ENCODE measurements at places on chromosomes 7 and 10. TPM values are rescaled to one million over a fixed set of nuclear protein-coding genes. Genes with fewer than 3 reads are reported as not detected.
A peak's percentile ranks its signal among the peaks of the same experiment; 100 is the strongest.

GRCh38 chr7:99124751-99125504, 19.0 kb downstream of the SMURF1 start:
- no peak for DNase-seq

IFIT2 gene
- total RNA-seq = 4.3 TPM

- no peak for DNase-seq
These were observed 283.3 kb downstream of the PHTF2 start for GRCh38 chr7:78081888-78082287.

DNA sequence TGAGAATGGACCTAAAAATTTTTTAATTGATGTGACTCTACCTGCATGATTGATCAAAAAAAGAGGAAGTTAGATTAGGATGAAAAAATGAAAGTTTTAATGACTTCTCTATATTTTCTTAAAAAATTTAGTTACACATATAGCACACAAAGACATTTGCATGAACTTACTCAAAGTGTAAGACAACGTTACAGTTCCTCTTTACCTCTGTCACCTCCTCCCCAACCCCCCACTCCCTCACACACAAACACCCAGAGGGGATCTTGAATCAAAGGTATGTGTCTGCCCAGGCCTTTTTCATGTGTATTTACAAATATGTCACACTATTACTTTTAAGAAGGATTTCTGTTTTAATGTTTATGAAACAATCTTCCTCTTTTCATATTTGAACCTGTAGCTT, 20.6 kb upstream of the CDCA7L start:
- DNase-seq = no peak

ARHGAP19 gene
- 5.9 TPM for total RNA-seq

GRCh38 chr10:21926949-21927348, 76.6 kb downstream of the DNAJC1 start:
- no peak for DNase-seq

PNLIPRP1 gene
- total RNA-seq = not detected

MYO3A gene
- not detected for total RNA-seq

DNA sequence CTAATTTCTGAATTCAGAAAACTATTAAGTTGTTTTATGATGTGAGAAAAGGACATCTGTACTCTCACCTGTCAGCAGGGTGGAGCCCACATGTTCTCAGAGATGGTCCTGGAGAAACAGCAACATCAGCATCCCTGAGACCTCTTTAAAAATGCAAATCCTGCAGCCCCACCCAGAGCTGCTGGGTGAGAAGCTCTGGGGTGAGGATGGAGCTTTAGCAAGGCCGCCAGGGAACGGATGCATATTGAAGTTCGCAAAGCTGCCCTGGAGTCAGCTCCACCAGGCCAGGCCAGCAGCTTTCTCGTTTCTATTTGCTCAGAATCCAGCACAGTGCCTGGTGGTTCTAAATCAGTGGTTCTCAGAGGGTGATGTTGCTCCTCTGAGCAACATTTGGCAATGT, 49.1 kb downstream of the PRKCQ start:
- DNase-seq = no peak

DNA sequence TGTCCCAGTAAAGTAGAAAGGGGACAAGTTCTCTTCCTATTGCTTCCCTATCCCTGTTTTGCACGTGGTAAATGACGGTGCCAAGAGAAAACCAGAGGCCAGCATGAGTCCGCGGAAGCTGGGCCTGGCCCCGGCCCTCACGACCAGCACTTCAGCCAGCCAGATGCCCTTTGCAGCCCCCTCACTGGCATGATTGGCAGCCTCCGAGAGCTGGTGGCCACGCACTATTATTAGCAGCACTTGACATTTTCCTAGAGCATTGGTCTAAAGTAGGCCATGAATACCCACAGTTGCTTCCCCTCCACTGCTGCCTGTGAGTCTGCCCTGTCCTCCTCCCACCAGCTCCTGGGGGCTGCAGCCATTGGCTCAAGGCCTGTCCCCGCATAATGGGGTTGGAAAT, 369.1 kb downstream of the PLXNA4 start:
- peak; percentile 53 for DNase-seq

DNA sequence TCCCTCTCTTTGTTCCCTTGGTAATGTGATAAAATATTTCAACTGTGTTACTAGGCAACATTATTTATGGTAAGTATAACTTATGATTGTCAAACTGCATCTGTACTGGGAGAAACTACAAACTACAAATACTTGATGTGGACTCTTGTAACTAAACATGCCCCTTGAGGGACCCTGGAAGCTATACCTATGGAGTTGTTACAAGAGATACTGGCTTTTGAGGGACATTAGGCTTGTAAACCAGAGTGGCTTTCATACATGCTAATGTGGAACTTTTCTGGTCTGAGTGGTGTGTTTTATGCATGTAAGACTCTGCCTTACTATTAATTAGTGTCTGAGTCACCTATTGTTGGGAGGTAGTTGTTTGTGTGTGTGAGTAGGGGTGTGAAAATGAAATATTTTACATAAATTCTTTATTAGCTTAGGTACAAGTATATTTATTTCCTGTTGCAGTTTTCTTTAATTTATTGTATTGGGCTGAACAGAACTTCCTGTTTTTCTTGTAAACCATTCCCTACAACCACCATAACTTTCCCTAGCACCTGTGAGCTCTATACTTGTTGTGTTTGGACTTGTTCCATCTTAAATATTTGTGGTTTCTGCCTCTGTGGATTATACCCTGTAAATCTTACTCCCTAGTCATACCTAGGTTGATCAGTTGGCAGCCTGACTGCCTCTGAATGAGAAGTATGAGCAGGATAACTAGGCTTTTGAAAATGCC, 49.8 kb downstream of the STK31 start:
- DNase-seq = no peak

DNA sequence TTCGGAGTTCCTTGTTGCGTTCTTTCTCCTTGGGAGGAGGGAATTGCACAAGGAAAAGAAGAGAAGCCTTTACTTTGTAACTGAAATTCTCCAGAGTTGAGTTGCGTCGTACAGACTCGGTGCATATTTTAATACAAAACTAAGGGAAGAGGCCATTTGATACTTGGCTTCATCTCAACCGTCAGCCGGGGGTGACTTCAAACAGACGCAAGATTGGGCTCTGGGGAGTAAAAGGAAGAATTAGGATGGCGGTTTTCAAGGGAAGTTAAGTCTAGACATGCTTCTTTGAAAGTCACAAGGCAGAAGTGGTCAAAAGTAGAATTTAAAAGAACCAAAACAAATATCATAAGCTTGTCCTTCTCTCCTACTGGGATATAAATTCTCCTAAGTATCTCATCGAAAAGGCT, 1.6 kb downstream of the PRR15 start:
- DNase-seq = no peak

HTRA1 gene
- 40.9 TPM for total RNA-seq

- no peak for DNase-seq
These were observed 868.1 kb upstream of the AUTS2 start for GRCh38 chr7:68730194-68730593.

DNA sequence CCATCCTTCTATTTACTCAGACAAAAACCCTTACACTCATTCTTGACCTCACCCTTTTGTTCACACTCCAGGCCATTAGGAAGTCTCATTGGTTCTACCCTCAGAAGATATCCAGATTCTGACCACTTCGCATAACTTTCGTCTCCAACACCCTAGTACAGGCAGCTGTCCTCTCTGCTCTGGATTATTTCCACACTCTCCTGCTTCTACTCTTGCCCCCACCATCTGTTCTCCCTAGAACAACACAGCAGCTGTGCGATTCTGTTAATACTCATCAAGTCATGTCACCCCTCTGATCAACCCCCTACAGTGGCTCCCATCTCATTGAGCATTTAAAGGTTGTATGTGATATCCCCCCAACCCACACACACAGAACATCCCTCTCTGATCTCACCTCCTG, 15.5 kb upstream of the TRIL start:
- no peak for DNase-seq

- no peak for DNase-seq
These were observed 31.6 kb downstream of the USP6NL start for GRCh38 chr10:11579885-11580284.

ADARB2 gene
- total RNA-seq = not detected

DNA sequence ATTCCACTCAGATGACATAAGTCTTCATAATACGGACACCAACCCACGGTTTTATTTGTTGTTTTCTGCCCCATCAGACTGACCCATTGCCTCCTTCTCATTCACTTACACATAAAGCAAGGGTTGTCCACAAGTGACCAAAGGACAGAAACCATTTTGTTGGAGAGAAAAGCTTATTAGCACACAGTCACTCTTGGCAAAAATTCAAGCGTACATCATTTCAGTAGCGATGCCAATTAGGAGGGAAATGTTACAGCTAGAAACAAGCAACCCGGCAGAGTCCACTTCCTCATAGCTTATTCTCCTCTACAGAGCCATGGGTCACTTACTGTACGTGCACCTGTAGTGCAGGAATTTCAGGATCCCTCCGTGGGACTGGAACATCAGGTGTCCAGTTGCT, 23.0 kb downstream of the ABLIM1 start:
- no peak for DNase-seq

ZNF425 gene
- total RNA-seq = 0.38 TPM

- DNase-seq = no peak
These were observed 78.8 kb downstream of the PDSS1 start for GRCh38 chr10:26776258-26776657.

DNA sequence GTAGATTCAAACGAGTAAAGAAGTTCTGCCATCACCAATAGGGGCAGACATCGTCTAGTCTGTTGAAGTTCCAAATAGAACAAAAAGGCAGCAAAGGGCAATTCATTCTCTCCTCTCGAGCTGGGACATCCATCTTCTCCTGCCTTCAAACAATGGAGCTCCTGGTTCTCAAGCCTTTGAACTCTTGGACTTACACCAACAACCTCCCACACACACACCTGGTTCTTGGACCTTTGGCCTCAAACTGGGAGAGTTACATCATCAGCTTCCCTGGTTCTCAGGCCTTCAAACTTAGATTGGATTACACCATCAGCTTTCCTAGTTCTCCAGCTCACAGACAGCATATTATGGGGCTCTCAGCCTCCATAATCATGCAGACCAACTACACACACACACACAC, 9.8 kb upstream of the GIMAP5 start:
- no peak for DNase-seq

CPN1 gene
- not detected for total RNA-seq

- no peak for DNase-seq
These were observed 449.7 kb upstream of the KLF6 start for GRCh38 chr10:4234661-4235060.

SOSTDC1 gene
- total RNA-seq = 0.67 TPM

GRCh38 chr7:3302681-3303320, 1.7 kb downstream of the SDK1 start:
- no peak for DNase-seq

DNA sequence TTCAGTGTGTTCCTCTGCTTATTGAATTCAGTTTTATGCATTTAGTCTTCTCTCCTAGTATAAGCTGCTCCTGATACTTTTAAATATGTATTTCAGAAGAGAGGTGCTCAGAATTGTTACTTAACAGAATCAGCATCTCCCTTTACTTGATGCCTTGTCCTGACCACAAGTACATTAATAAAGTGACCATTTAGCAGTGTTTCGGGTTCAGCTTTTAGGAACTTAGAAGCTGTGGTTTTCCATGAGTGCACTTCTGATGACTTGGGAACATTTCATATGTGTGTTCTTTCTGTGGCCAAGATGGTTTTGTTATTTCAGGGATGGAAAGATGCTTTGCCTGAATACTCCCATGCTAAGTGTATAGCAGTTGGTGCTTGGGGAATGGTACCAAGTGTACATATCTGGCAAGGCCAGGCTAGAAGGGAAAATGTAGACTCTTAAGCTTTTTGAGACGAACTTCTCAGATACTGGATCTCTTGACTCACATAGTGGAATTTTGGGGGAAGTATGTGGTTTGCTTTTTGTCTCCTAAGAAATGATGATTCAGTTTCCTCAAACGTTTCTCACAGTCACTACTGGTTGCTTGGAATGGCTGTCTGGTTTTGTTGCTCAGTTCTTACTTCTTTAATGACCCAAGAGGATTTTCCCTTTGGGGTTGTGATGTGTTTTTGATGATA, 17.2 kb downstream of the SGPL1 start:
- DNase-seq = no peak

GRCh38 chr7:104956753-104957450, 57.1 kb upstream of the KMT2E start:
- DNase-seq = no peak

DNA sequence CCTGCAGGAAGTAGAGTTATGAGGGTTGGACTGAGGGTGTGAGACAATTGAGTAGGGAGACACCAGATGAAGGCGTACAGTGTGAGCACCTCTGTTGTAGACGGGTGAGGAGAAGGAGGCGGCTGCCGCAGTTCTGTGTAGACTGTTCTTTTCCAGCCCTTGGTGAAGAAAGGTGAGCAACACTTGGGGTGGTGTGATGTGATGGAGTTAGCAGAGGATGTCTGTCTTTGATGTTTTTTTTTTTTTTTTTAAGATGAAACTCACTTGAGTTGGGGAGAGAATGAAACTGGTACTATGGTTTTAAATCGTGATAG, 42.8 kb upstream of the RNF216 start:
- no peak for DNase-seq

DNA sequence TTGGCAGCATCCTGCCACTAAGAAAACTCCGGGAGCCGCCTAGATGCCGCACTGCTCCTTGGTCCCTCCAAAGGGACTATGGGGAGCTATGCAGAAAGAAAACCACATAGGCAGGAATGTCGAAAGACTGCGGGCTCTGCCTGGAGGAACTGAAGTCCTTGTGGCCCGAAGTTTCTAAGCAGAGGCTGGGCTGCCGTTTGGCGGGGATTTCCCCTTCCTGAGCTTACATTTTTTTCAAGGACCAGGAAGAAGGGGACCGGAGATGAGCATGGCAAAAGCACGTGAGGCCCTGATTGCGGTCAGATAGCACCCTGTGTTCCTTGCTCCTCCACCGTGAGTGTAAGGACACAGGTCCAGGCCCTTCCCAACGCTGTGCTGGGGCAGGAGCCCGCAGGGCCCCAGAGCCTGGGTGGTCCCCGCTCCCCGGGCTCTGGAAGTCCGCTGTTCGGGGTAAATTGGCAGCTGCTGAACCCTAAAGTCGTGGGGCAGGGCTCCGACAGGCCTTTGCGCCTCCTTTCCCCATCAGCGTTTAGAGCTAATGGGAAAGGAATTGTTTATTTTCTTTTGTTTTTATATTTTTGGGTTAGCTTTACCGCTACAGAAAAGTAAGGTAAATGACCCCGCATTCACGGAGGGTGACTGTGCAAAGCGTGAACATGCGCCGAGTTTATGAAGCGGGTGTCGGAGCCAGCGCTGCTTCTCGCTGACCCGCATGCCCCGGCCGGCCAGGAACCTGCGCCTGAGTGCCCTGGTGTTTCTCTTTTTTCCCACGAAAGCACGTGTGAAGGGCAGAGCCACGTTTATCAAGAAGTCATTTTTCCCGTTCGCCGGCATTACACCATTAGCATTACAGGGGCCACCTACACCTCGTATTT, 356.5 kb upstream of the ZNF32 start:
- DNase-seq = no peak

DNA sequence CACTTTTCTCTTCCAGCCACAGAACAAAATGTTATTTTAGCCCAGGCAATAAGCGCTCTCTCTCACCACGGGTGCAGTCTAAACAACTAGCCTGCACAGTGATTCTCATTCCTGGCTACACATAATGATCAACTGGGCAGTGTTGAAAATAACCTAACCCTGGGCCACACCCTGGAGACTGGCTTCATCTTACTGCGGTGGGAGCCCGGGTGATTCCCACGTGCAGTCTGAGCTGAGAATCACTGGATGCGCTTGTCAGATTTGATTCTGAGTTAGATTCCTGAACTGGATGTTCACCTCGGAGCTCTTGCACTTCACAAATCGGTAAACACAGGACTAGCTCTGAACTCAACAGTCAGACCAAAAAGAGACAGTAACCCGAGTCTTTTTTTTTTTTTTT, 14.9 kb downstream of the ZC3HAV1 start:
- DNase-seq = no peak

GRCh38 chr7:83159731-83160130, 3.0 kb downstream of the PCLO start:
- no peak for DNase-seq

GTPBP10 gene
- total RNA-seq = 28.1 TPM

UTF1 gene
- total RNA-seq = not detected

CPED1 gene
- total RNA-seq = 26.2 TPM
